ENCODE measurements at places on chromosomes 12 and 14.
A peak's percentile ranks its signal among the peaks of the same experiment; 100 is the strongest.

GRCh38 chr12:115160271-115161128 lies 476.5 kb upstream of the TBX3 start:
- no peak for DNase-seq

- peak; percentile 70 for DNase-seq
These were observed 63.2 kb downstream of the TSPAN11 start for GRCh38 chr12:30989754-30990153.

- DNase-seq = no peak
These were observed 46.9 kb downstream of the DLK1 start for GRCh38 chr14:100773331-100774163.

DNA sequence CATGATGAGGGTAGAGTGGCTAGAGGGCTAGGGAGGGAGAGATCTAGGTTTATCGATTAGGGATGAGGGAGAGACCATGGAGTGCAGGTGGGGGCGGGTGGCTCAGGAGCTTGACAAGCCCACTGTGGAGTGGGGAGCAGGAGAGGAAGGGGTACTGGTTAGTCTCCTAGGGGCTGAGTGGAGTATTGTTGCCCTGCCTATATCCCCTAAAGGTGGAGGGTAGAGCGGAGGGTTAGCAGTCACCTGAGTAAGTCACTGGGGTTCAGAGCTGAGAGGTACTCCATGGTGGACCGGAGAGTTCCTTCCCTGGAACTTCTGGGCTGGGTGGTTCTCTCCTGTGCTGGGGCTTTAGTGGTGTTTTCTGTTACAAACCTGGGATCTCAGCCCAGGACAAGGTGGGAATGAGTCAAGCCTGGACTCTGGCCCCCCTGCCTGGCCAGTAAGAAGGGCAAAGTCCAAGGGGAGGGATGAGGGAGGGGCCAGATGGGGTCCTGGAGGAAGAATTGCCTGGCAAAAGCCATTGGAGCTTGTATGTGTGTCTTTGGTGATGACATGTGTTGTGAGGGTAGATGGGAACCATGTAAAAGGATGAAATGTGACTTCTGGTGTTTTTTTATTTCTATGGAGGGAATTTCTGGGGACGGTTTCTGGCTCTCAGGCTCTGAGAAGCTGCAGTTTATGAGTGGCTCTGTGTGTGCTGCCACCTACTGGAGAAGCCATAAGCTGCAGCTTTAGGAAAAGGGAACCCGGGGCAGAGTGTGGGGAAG lies at the start of gene CIDEB:
Gene CIDEB, minus strand, starts transcription at position 403 of the 767 bp plus-strand sequence. Its CDS starts 119 bp downstream, at position 284.
- peak; percentile 80 for DNase-seq

DNA sequence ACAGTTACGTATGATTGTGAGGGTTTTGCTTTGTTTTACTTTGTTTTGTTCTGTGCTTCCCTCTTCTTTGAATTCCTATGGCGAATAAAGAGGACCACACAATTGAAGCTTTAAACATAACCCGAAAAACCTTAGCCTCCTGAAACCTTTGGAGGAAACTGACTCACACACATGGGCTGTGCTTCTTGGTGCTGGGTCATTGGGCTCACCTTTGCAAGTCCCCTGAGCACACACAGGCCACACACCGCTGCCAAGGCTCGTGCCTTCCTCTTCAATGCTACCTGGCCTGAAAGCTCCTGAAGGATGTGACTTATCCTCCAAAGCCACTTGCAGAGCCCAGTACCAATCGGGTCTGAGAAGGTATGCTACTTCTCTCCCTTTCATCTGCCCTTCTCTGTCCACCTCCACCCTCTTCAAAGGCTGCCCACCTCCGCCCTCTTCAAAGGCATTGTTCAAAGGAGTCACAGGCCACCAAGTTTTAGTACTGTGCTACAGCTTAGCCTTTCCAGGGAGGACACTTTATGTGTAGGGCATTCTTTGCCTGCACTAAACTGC lies 114.6 kb downstream of the FOXN3 start:
- DNase-seq = no peak

GRCh38 chr12:50685641-50686040 lies 78.3 kb upstream of the ATF1 start:
- DNase-seq = no peak

DNA sequence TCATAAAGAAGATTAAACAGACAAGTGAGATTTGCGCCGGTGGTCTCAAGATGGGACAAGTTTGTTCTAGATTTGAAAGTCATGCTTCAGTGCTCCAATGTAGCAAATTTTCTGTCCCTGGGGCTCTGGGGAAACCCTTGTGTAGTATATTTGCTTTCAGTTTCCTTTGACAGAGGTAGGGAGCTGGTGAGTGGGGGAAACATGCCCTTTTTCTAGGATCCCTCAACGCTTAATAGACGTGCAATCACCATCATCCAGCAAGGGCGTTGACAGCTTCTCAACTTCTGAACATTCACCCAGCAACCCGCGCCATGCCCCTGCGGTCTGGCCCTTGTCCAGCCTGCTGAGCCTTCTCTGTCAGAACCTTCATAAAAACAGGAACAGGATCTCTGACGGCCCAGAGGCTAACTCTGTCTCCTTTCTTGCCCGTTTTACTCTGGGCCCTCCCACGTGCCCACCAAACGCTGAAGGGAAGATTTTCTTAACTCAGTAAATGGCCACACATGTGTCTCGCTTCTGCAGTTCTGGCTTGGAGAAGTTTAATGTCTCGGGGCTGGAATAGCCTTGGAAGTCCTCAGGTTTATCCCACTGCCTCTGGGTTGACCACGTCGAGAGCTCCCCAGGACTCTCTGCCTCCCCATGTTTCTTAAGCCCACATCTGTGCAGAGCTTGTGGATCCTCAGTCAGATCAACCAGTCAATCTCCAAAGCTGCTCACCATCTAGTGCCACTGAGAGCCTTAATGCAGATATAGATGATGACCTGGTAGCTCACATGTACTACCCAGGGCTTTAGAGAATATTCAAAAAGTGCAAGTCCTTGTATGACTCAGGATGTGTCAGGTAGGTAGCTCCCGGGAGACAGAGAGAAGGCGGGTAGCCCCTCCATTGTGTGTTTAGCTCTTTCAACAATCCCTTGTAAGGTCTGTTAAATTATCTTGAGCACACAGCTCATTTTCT lies 58.1 kb upstream of the CCND2 start:
- DNase-seq = peak; percentile 38

DNA sequence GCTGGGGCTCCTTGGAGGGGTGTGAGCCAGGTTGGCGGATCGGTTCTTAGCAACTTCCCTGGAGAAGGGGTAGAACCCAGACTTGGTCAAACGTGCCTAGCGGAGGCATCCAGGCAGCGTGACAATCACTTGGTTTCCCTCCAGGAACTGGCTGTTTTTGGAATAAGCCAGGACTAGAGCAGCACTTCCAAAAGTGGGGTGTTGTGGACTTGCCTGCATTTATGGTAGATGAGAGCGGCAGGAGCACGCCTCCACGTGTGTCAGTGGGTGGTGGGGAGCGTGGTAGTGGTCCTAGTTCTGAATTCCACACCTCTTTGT lies 2.8 kb downstream of the PRMT8 start:
- no peak for DNase-seq

DNA sequence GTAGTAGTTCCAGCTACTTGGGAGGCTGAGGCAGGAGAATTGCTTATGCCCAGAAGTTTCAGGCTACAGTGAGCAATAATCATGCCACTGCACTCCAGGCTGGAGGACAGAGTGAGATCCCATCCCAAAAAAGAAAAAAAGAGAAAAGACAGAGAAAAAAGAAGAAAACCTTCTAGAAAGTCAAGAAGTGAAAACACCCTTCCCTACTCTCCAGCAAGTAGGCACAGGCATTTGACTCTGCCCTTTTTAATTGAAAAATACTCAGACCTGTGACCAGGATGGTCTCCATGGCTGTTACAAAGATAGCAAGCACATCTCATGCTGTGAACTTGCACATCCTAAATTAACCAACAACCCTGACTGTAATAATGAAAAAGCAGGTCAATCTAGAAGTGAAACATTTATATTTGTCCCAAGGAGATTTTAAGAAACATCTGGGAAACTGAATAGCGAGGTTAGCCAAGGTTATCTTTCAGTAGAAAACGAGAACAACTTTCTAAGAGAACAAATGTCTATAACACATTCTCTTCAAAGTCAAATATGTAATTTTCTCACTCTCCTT lies 2.0 kb downstream of the TMTC1 start:
- DNase-seq = no peak

GRCh38 chr14:43313719-43314118 lies 1193.4 kb downstream of the FSCB start:
- no peak for DNase-seq

- no peak for DNase-seq
These were observed 12.8 kb downstream of the KCNC2 start for GRCh38 chr12:75196865-75197264.

DNA sequence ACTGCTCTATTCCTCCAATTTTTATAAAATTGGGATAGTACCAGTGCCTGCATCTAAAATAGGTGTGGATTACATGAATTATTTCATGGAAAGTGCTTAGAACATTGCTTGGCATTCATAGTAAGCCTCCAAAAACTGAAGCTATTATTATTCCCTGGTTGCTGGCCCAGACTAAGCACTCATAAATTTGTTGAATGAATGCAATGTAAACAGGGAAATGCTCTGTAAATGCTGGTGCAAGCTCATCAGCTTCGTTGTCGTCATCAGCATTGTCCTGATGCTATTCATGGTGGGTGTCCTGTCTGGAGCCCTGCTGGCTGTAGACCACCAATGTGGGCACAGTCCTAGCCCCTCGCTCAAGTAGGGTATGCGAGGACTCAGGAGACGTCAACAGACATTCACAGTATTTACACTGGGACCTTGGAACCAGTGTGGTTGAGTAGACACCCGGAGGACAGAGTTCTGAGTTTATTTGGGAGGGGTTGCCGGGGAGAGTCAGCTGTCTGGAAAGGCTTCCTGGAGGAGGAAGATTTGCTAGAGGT lies 16.5 kb downstream of the BDKRB2 start:
- DNase-seq = no peak

GRCh38 chr14:105525861-105526775 lies at the start of gene TMEM121:
TSS of gene TMEM121 (plus strand) at chr14:105526583. CDS start at chr14:105528835, 2,252 bp downstream.
- peak; percentile 48 for DNase-seq

- DNase-seq = no peak
These were observed 53.7 kb downstream of the PPFIBP1 start for GRCh38 chr12:27577688-27578087.

DNA sequence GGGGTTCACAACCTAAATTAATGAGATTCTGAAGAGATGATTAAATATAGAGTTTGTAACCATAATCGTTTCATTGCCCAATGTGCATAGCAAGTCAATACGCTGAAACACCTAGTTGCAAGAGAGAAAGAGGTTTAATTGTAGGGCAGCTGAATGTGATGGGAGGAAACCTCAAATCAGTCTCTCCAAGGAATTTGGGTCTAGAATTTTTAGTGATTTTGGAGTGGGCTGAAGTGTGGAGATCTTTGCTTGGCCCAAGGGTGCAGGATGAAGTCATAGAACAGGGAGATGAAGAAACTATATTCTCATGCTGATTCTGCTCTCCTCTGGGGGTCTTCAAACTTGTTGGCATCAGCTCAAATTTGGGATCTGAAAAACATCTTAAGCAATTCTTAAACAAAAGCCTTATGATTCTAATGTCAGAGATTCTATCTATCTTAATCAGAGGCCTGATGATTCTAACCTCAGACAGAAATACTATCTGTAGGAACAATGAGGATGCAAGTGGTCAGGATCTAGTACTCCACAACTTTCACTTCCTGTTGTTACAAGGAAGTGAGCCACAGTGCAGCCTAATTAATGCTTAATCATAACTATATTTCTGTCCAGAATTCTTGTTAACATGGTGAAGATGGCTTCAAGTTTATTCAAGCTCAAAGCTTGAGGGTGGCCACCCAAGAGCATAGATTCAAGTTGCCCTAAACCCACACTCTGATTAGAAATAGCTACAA lies 80.2 kb upstream of the FUT8 start:
- no peak for DNase-seq

GRCh38 chr12:114984634-114985061 lies 300.7 kb upstream of the TBX3 start:
- DNase-seq = no peak

DNA sequence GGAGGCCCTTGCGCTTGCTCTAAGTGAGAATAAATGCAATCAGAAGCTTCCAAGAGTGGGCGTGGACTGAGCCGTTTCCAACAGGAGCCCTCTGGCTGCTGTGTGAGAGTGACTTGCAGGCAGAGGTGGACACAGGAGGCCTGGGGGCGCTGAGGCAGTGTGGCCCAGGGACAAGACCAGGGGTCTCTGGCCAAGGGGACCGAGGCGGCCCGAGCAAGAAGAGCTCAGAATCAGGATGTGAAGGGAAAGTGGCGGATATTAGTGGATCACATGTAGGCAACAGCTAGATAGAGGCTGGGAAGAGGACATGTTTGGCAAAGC lies 8.6 kb downstream of the RIMBP2 start:
- DNase-seq = no peak

DNA sequence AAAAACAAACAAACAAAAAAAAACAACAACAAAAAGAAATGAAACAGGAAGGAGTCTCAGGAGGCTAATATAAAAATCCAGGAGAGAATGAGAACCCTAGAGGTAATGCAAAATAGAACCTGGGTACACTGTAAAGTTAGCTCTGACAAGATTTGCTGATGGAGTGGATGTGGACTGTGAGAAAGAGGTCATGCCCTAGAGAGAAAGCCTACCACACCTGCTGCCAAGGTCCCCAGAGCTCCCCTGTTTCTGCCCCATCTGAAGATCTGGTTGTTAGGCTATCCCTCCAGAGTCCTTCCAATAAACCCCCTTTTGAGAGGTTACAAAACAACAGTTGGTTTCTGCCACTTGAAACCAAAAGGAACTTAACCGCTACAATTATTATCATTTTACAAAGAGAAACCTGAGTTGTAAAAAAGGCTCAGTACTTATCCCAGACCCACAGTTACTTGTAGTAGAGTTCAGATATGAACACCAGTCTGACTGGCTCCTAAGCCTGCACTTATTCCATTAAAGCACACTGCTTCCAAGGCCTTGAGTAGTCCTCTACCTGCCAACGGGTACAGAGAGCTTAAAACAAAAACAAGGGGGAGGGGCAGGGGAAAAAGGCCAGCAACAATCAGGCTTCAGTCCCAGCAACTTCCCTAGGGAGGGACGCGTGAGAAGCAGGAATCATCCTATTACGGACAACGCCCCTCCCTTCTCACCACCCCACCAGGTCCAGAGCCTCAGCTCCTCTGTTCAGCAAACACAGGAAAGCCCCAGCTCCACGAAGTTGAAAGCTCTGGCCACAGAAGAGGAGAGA lies 27.7 kb downstream of the PPP1R13B start:
- peak; percentile 77 for DNase-seq

GRCh38 chr14:55762595-55763232 lies 182.7 kb downstream of the KTN1 start:
- DNase-seq = no peak

- no peak for DNase-seq
These were observed 17.2 kb downstream of the EML5 start for GRCh38 chr14:88775532-88775931.

DNA sequence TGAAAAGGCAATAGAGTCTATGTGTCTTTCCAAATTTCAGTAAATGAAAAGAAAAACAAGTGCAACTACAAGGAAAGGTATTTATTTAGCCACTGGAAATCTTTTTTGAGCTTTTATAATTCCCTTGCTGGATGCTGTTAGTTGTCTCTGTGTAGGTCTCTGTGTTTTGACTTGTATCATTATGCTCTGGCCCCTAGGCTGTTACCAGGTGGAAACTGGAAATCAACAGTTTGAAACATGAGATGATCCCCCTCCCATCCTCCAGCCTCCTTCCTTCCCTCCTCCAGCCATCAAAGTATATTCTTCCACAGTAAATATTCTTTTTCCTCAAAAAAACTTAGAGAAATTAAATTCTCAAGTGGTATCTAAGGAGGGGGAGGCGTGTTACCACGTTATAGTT lies 934 bp upstream of the DCN start:
- DNase-seq = no peak
